HFF-Myc (cell line): ENCODE measurements at places on chromosomes 7 and 10.
A peak's percentile ranks its signal among the peaks of the same experiment; 100 is the strongest.

DNA sequence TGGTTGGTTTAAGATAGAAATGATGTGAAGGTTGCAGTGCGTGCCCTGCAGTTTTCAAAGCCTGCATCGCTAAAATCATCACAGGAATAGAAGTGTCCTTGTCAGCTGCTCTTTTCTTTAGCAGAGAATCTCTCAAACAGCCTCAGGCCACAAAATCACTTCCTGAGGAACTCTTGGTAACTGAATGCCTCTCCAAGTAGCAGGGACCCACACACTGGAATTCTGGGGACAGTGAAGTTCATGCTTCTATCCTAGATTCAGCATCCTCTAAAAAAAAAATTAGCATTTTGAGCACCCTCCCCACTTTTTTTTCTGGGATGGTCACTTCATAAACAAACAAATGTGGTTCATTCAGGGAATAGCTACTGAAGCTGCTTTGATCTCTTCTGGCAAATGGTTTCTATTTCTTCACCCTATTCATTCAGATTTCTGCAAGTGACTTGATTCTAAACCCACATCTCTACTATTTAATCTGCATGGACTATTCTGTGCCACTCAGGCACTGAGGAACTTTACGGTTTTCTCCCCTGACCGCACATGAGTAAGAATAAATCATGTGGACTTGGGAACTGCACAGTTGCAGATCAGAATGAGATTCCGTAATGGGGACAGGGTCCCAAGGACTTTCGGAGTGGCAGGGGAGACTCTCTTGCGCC lies 306.9 kb downstream of the FRMD4A start:
- no peak for DNase-seq

DNA sequence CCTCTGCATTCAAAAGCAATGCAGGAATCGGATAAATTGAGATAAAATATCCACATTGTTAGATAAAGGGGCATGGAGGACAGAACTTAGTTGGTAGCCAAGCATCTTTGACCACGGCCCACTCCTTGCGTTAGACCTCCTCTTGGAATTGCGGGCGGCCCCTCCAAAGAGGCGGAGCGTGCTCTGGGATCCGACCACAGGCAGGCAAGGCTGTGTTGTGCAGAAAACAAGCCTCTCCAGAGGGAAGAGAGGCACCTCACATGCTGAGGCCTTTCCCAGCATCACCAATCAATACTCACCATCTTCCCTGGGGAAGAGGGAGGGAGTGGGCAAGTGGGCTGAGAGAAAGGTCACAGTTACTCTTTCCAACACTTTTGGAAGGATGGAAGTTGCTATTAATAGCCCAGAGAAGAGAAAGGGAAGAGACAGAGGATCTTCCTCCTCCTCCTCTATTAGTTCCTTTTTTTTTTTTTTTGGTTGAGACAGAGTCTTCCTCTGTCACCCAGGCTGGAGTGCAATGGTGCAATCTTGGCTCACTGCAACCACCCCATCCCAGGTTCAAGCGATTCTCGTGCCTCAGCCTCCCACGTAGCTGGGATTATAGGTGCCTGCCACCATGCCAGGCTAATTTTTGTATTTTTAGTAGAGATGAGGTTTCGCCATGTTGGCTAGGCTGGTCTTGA lies 49.7 kb upstream of the NRF1 start:
- no peak for DNase-seq

DNA sequence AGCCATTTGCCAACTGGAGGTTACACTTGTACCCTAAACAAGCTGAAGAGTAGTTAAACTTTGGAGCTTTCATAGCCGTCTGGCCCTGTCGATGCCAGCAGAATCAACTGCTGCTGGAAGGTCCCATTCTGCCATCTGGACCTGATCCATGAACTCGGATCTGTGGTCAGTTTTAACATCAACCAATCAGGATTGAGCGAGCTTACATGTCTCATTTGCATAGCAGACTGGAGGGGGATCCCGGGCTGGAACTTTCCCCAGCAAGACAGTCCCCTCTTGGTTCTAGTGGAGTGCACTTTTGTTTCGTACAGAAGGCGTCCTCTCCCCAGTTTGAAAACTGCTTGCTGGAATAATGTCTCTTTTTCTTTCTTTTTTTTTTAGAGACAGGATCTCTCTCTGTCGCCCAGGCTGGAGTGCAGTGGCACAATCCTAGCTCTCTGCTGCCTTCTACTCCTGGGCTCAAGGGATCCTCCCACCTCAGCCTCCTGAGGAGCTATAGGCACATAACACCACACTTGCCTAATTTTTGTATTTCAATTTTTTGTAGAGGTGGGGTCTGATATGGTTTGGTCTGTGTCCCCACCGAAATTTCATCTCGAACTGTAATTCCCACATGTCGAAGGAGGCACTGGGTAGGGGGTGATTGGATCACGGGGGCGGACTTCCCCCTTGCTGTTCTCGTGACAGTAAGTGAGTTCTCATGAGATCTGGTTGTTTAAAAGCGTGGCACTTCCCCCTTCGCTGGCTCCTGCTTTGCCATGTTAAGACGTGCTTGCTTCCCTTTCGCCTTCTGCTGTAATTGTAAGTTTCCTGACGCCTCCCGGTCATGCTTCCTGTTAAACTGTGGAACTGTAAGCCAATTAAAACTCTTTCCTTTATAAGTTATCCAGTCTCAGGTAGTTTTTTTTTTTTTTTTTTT lies 42.8 kb upstream of the SEPHS1 start:
- DNase-seq = no peak

DNA sequence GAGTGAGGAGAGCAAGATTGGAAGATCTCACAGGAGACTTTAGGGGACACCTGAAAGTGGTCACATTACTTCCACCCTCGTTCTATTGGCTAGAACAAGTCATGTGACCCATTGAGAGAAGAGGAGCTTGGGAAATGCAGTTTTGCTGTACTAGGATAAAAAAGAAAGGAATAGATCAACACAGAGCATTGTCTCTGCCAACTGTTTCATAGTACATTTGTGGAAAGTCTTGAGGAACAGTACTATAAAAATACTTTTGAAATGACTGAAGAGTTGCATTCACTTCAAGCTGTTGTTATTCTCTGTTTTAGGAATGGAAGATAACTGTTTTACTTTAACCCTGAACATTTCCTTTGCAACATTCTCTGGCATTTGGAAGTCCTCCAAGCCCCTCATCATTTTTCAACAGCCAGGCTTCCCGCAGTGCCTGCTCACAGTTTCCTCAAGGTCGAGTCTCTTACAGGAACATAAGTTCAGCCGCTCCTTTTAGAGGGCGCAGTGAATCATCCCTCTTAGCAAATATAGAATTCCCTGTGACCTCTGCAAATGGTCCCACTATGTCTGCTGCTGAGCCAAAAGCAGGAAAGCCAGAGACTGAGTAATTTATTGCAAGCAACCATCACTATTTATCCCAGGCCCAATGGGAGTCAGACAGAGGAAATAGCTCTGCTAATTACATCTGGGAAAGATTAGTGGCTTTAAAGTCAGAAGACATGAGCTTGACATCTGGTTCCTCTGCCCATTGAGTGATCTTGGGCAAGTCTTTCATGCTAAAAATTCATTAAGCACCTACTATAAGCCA lies 40.7 kb downstream of the MRPL32 start:
- peak; percentile 98 for DNase-seq

DNA sequence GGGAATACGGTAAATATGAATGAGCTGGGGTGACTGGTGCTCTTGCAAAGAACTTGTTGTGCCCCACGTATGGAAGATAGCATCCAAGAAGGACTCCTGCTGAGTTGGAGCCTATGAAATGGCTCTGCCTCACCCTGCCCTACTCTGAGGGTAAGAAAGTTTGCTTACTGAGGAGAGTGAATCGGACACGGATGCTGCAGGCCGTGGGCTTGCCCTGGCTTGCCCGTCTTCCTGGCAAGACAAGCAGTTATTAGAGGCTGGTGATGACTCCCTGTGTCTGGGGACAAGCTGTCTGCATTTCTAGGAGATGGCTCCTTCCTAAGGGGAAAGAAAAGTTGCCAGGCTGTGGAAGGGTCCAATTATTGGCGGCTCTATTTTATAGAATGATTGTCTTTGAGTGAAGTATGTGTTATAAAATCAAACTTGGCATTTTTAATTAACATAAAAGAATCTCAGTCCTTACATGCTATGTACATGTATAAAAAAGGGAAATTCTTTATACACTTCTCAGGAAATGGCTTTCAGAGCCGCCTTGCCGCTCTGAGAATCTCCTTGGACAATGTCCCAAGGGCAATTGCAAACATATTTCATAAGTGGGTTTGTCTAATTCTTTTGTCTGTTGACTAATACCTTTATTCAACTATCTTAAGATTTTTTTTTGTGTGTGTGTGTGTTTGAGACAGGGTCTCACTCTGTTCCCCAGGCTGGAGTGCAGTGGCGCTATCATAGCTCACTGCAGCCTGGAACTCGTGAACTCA lies 64.6 kb downstream of the CYP26A1 start:
- DNase-seq = no peak

GRCh38 chr10:4742217-4742616 lies 83.8 kb upstream of the AKR1E2 start:
- no peak for DNase-seq

DNA sequence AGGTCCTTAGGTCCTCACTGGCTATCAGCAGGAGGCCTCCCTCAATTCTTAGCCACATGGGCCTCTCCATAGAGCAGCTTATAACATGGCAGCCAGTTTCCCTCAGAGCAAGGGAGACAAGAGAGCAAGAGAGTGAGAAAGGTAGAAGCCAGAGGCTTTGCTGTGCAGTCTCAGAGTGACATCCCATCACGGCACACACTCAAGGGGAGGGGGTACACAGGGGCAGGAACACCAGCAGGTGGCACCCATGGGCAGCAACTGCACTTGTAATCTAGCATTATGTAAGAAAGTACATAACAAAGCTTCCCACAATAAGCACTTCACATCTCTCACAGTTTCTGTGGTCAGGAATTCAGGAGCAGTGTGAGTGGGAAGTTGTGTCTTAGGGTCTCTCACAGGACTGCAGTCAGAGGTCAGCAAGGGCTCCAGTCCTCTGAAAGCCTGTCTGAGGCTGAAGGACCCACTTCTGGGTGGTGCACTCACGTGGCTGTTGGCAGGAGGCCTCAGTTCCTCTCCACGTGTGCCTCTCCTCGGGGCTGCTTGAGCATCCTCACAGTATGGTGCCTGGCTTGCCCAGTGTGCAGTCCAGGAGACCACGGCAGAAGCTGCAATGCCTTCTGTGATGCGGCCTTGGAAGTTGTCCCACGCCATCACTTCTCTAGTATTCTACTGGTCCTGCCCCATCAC lies 159.4 kb downstream of the OAT start:
- DNase-seq = no peak

- DNase-seq = no peak
Observed at GRCh38 chr10:60872451-60872850, 71.5 kb downstream of the RHOBTB1 start.

- DNase-seq = no peak
Observed at GRCh38 chr7:48139459-48139858, 31.8 kb upstream of the ABCA13 start.

DNA sequence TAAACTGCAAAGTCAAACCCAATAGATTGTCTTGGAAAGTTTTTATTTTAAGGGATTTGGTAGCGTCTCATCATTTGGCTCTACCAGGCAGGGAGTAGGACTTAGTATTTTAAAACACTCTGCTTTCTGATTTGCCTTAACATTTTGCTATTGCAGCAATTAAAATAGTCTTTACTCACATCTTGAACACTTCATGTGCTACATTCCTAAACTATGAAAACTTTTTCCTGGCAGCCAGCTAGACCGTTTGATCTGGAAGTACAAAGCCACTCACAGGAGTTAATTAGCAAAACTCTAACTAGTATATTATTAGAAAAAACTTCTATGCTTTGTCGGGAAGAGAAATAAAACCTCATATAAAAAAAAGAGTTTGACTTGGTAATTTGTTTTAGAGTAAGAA lies 111.4 kb downstream of the TFPI2 start:
- DNase-seq = no peak

DNA sequence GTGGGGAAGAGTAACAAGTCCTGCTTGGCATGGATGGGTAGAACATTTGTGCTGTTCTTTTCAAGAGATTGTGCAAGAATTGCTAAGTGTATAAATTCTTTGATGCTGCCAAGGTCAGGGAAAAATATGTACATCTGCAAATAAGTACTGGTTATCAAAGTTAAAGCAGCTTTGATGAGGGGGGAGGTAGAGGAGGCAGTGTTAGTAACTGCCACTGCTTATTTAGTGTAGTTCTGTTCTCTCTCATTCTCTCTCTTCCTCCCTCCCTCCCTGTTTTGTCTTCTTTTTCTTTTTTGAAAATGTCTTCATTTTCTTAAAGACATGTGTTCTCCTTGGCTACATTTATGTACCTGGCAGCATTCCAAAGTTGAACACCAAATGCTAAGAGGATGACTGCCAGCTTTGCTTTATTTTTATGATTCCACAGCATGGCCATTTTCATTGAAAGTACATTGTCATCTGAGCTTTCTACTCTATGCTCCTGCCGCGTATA lies 18.6 kb downstream of the CACNB2 start:
- DNase-seq = no peak

GRCh38 chr10:62473241-62473640 lies 99.1 kb downstream of the ZNF365 start:
- no peak for DNase-seq
